ENCODE measurements at places on chromosomes 12 and 14.
A peak's percentile ranks its signal among the peaks of the same experiment; 100 is the strongest.

- DNase-seq: no peak
These were observed 111.9 kb downstream of the ERC1 start for GRCh38 chr12:1102791-1103450.

DNA sequence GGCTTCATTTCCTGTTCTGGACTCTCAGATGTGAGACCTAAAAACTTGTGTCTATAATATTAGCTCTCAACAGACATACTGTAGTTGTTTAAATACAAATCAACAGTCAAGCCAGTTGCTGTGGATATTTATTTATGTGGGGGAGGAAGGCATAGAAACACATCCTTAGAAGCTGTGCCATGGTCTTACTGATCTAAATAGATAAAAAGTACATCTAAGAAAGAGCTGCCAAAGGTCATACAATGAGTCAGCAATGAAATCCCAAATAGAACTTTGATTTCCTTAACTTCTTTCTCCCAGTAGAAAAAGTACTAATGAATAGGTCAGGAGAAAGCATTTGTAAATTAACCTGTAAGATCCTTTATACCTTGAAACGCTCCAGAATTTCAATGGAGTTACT, 185.1 kb downstream of the AKAP6 start:
- DNase-seq: no peak

DNA sequence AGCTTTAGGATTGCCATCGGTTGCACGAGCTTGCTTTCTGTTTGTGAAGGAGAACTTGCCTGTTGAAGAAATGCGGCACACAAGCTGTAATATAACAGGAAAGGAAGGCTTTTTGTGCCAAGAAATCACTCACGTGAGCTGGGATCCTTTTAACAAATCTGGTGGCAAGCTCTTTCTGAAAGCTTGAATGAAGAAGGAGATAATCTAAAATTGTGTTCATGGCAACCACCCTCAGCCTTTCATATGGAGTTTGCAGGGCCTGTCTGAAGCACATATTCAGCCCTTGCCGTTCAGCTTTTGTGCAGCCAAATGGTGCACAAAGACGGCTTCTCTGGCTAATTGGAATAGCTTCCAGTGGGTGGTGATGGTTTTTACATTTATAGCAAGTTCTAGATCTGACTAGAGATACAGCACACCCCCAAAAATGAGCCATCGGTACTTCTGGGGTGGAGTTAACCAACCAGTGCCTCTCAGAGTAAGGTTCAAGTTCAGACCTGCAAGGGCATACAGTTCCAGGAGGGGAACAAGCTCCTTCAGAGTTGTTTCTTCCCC, 107.4 kb downstream of the AEBP2 start:
- no peak for DNase-seq

GRCh38 chr14:30607156-30607780, 14.9 kb upstream of the SCFD1 start:
- no peak for DNase-seq

DNA sequence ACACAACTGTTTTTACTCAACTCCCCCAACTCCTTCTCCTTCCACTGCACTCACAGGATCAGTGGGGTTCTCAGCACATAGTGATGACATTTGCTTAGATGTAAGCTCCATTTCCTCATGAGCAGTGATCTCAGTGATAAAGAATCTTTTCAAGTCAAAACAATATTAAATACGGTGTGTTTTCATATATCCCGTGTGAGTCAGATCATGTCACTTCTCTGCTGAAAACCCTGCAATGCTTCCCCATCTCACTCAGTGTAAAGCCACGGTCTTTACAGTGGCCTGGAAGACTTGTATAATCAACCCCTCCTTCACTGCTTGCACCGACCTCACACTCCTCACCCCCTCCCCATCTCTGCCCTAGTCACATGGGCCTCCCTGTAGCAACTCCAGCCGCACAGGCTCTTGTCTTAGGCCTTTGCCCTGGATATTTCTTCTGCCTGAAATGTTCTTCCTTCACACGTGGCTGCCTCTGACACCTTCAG, 149.7 kb upstream of the ARHGAP5 start:
- no peak for DNase-seq

DNA sequence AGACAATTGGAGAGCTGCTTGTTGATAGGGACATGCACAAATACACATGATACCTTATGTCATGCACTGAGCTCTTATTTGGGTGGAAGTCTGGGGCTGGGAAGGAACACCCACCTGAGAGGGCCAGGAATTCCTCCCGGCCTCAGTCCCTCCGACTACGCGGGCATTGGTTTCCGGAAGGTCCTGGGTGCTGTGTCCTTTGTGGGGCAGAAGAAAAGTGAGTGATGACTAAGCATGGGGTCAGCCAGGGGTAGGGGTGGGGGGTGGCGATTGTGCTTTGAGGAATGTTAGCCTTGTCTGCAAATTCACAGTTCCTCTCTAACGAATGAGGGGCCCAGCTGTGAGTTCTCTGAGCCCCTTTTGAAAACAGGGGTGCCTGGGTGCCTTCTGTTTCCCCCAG, 798 bp downstream of the CELA1 start:
- DNase-seq: no peak

- DNase-seq: peak; percentile 19
These were observed 107.0 kb downstream of the ADAMTS20 start for GRCh38 chr12:43444940-43445564.

DNA sequence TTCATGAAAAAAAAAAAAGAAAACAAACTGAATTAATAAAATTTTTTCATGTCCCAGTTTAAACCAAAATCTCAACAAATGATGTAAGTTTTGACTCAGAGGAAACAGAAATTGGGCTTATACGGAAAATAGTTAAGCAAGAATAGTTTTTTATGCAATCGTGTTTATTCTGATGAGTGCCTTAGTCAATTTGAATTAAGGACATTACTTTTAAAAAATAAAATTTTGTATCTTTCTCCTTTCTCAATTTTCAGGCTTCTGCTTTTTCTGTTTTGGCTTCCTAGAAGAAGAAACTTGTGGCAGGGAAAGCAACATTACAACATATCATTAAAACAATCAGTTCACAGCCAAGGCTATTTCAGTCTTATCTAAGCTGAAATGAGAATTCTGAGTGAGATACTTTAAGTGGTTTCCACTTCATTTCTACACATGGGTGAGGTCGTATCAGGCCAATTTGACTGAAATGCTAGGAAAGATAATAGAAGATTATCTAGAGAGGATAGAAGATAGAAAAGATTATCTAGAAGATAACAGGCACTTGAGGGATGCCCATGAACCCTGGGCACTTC, 52.4 kb downstream of the BCL2L14 start:
- DNase-seq: no peak

All from stimulated activated naive B cell treated with anti-CD40 and anti-IgM and Interleukin-4, amounts not matched to agents 10 μg/mL and 1 μg/mL and 100 μg/mL, for 72 hours (primary cell).